ENCODE measurements at places on chromosomes 3 and 15.

DNA sequence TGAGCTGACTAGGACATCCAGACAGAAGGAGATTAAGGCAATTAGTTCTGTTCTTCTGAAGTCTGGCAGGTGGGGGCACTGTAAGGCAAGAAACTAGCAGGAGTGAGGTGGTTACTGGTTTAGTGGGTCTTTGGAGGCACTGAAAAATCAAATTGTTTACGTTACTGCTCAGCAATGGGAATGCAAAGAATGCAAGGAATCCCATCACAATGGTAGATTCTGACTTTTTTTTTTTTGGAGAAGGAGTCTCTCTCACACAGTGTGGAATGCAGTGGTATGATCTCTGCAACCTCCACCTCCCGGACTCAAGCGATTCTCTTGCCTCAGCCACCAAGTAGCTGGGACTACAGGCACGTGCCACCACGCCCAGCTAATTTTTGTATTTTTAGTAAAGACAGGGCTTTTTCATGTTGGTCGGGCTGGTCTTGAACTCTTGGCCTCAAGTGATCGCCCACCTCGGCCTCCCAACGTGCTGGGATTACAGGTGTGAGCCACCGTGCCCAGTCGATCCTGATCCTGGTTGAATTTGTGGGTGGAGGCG, 16.4 kb downstream of the FAM107A start:
- no peaks in the 10 kb centered on the region for H3K27me3 ChIP-seq
- DNase-seq: no peak
- H3K27ac ChIP-seq: no peak overlapping the region
- H3K4me3 ChIP-seq: no peak overlapping the region
- no peaks in the 10 kb centered on the region for H3K36me3 ChIP-seq

DNA sequence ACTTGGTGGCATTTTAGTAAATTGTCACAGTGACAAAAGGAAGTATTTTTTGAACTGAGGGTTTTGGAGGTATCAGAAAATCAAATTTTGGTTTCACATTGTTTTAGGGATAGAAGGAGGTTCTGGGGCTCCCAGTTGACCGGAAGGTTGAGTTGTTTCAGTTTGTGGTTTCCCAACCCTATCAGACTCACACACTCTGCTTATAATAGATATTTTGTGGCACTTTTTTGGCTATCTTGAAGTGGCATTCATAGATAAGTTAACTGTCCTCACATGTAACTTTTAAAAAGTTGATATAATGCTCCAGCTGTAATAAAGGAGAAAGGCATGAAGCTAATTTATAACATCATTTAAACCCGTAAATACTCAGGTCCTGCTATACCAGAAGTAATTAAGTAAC, 12.8 kb downstream of the ARMC8 start:
- no peaks in the 10 kb centered on the region for H3K27me3 ChIP-seq
- no peak for DNase-seq
- H3K4me1 ChIP-seq: peaks cover 56% of the 10 kb centered on the region
- H3K4me3 ChIP-seq: no peak overlapping the region
- no peaks in the 10 kb centered on the region for H3K36me3 ChIP-seq

- no peak for DNase-seq
- H3K36me3 ChIP-seq: no peaks in the 10 kb centered on the region
- no peaks in the 10 kb centered on the region for H3K27me3 ChIP-seq
- no peak overlapping the region for H3K27ac ChIP-seq
Observed at GRCh38 chr3:187310226-187310625, 18.7 kb upstream of the MASP1 start.

GRCh38 chr3:9861201-9861600, 17.4 kb upstream of the RPUSD3 start:
- H3K27me3 ChIP-seq: no peaks in the 10 kb centered on the region
- no peaks in the 10 kb centered on the region for H3K36me3 ChIP-seq
- no peak overlapping the region for H3K27ac ChIP-seq

- H3K27ac ChIP-seq: no peak overlapping the region
- DNase-seq: no peak
- H3K4me1 ChIP-seq: no peaks in the 10 kb centered on the region
- H3K27me3 ChIP-seq: no peaks in the 10 kb centered on the region
Observed at GRCh38 chr3:95424279-95424678, 1361.4 kb downstream of the NSUN3 start.

DNA sequence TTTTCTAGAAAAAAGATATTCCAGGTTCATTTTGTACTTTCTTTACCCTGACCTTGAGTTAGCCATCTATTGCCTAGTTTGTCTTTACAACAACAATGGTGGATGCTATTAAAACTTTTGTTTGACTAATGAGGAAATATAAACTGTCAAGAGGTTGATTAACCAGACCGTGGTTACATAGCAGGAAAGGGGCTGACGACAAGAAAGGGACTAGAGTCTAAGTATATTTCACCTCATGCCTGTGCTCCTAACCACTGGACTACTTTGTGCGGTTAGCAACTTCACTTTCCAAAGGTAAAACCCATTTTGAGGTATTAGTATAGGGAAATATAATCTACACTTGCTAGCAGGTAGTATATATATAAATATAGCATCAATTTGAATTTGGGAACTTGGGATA, 327.1 kb downstream of the SATB1 start:
- no peaks in the 10 kb centered on the region for H3K27me3 ChIP-seq
- H3K36me3 ChIP-seq: no peaks in the 10 kb centered on the region
- no peaks in the 10 kb centered on the region for H3K4me1 ChIP-seq
- no peak overlapping the region for H3K4me3 ChIP-seq
- H3K27ac ChIP-seq: no peak overlapping the region

- H3K36me3 ChIP-seq: peaks cover 55% of the 10 kb centered on the region
- no peak overlapping the region for H3K27ac ChIP-seq
- H3K27me3 ChIP-seq: no peaks in the 10 kb centered on the region
- DNase-seq: no peak
Observed at GRCh38 chr15:74837482-74838136, 5.3 kb downstream of the ULK3 start.

- H3K27me3 ChIP-seq: no peaks in the 10 kb centered on the region
- H3K4me3 ChIP-seq: no peak overlapping the region
- DNase-seq: no peak
- no peaks in the 10 kb centered on the region for H3K4me1 ChIP-seq
Observed at GRCh38 chr3:65338571-65338970, 650.8 kb upstream of the ADAMTS9 start.

- DNase-seq: no peak
- no peaks in the 10 kb centered on the region for H3K4me1 ChIP-seq
- no peaks in the 10 kb centered on the region for H3K36me3 ChIP-seq
- H3K27ac ChIP-seq: no peak overlapping the region
- H3K27me3 ChIP-seq: no peaks in the 10 kb centered on the region
- H3K4me3 ChIP-seq: no peak overlapping the region
Observed at GRCh38 chr3:159165961-159166360, 364.1 kb downstream of the MFSD1 start.

GRCh38 chr3:134057654-134058110, 28.0 kb upstream of the SLCO2A1 start:
- no peak overlapping the region for H3K27ac ChIP-seq
- no peak overlapping the region for H3K4me3 ChIP-seq
- no peaks in the 10 kb centered on the region for H3K27me3 ChIP-seq
- H3K4me1 ChIP-seq: peaks cover 4% of the 10 kb centered on the region

GRCh38 chr3:23435318-23435717, 232.2 kb downstream of the UBE2E2 start:
- no peak overlapping the region for H3K27ac ChIP-seq
- no peak overlapping the region for H3K4me3 ChIP-seq
- H3K36me3 ChIP-seq: no peaks in the 10 kb centered on the region
- DNase-seq: no peak
- peaks cover 10% of the 10 kb centered on the region for H3K4me1 ChIP-seq

DNA sequence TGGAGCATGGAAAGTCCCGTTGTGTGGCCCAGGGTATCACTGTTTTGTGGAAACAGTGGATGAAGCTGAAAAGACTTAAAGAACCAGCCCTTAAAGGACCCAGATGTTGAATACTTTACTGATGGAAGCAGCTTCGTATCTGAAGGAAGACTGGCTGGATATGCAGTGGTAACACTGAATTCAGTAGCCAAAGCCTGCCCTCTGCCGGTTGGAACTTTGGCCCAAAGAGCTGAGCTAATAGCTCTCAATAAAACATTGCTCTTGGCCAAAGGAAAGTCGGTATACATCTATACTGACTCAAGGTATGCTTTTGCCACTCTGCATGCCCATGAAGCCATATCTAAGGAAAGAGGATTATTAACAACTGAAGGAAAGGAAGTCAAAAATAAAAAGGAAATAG, 885.4 kb downstream of the PDCD6IP start:
- H3K4me1 ChIP-seq: no peaks in the 10 kb centered on the region
- no peaks in the 10 kb centered on the region for H3K36me3 ChIP-seq
- DNase-seq: peak; percentile 59

GRCh38 chr3:125482406-125482805, 37.6 kb downstream of the SNX4 start:
- H3K36me3 ChIP-seq: peaks cover 47% of the 10 kb centered on the region
- no peak overlapping the region for H3K4me3 ChIP-seq
- no peaks in the 10 kb centered on the region for H3K4me1 ChIP-seq
- DNase-seq: no peak
- no peaks in the 10 kb centered on the region for H3K27me3 ChIP-seq

- no peak for DNase-seq
- H3K4me3 ChIP-seq: no peak overlapping the region
- no peak overlapping the region for H3K27ac ChIP-seq
- H3K36me3 ChIP-seq: no peaks in the 10 kb centered on the region
Observed at GRCh38 chr3:8366219-8366810, 135.3 kb upstream of the LMCD1 start.

GRCh38 chr15:100778831-100779288, 100.8 kb upstream of the ALDH1A3 start:
- no peak for DNase-seq
- peaks cover 1% of the 10 kb centered on the region for H3K27me3 ChIP-seq
- H3K36me3 ChIP-seq: no peaks in the 10 kb centered on the region
- H3K4me3 ChIP-seq: no peak overlapping the region
- H3K4me1 ChIP-seq: no peaks in the 10 kb centered on the region

DNA sequence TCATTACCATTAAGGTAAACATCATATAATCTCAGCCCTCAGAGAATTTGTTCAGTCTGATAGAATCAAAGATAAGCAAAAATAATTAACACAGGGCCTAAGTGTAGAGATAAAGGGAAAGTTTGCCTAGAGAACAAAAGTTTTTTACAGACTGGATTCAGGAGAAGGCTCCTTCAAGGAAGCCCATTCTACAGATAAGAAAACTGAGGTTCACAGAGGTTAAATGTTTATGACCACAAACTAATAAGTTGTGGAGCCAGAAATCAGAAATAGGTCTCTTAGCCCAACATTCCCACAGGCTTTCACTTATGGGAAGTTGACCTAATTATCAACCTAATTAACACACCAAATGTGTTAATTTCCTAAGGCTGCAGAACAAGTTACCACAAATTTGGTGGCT, 110.7 kb downstream of the ZMAT3 start:
- H3K27me3 ChIP-seq: no peaks in the 10 kb centered on the region
- H3K4me3 ChIP-seq: no peak overlapping the region
- DNase-seq: no peak
- H3K4me1 ChIP-seq: no peaks in the 10 kb centered on the region
- H3K27ac ChIP-seq: no peak overlapping the region

DNA sequence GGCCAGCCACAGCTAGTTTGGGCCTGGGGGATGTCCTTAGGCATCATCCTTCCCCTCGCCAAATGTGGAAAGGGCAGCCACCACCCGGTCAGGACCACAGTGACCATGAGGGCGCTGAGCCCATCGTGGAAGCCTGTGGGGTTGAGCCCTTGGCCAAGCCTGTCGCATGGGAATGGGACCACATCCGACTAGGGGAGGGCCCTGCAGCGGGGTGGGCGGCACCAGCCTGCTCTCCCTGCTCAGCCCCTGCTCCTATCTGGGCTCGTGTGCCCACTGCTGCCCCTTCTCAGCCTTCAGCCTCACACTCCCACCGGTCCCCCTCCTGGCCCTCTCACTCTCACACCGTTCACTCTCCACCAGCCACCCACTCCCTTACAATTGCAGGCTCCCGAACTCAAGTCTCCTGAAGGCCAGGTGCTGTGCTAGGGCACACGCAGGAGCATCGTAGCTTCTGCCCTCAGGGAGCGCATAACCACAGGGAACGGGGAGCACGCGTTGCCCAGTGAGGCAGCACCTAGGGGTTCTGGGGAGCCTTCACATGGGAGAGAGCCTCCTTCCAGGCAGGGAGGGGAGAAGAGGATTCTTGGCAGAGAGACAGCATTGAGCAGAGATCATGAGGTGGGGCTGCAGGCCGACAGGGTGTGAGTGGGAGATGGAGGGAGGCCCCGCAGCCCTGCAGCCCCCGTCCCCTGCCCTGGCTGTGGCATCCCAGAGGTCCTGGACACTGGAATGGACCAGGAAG, 26.1 kb downstream of the LOXL1 start:
- no peak for DNase-seq
- peaks cover 15% of the 10 kb centered on the region for H3K4me1 ChIP-seq
- H3K27me3 ChIP-seq: no peaks in the 10 kb centered on the region
- H3K27ac ChIP-seq: peak overlapping the region; percentile 80
- H3K36me3 ChIP-seq: peaks cover 27% of the 10 kb centered on the region

- H3K36me3 ChIP-seq: no peaks in the 10 kb centered on the region
- H3K27ac ChIP-seq: no peak overlapping the region
- no peak for DNase-seq
- H3K4me3 ChIP-seq: no peak overlapping the region
Observed at GRCh38 chr3:41002104-41002503, 197.2 kb upstream of the CTNNB1 start.

DNA sequence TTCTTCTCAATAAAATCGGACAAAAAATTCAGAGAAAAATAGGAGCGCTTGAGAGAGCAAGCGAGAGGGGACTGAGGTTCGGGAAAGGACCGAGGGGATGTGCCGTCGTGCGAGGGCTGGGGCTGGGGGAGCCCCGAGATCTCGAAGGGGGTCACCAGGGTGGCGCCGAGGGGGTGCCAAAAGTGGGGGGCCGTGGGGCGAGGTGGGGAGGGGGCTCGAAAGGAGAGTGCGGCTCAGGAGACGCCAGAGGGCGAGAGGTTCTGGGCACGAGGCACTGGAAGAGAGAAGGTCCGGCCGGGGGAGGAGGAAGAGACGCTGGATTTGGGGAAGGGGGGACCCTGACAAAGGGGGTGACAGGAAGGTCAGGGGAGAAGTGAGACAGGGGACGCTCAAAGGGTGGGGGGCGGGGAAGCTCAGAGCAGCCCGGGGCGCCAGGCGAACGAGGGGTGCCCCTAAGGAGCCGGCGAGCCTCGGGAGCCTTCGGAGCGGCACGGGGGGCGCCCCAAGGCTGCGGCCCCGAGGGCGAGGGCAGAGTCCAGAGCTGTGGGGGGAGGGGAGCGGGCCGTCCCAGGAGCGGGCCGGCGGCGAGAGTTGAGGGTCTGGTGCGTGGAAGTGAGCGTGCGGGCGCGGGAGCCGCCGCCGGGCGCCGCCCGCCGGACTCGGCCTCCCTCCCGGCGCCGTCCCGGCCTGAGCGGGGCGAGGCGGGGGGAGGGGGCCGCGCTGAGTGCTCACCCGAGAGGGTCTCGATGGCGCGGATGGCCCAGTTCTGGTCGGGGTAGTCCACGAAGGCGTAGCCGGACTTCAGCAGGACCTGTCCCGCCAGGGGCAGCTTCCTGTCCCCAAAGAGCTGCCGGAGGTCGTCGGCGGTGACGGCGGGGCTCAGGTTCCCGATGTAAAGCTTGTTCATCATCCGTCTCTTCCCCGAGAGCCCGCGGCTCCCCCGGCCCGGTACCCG, 514 bp downstream of the IGF2BP2 start:
- H3K4me3 ChIP-seq: peak overlapping the region; percentile 73
- peaks cover 91% of the 10 kb centered on the region for H3K27me3 ChIP-seq
- peaks cover 13% of the 10 kb centered on the region for H3K4me1 ChIP-seq
- peak overlapping the region; percentile 33 for H3K27ac ChIP-seq
- peak; percentile 59 for DNase-seq
